ENCODE measurements at places on chromosomes 1 and 21.
A peak's percentile ranks its signal among the peaks of the same experiment; 100 is the strongest.

DNA sequence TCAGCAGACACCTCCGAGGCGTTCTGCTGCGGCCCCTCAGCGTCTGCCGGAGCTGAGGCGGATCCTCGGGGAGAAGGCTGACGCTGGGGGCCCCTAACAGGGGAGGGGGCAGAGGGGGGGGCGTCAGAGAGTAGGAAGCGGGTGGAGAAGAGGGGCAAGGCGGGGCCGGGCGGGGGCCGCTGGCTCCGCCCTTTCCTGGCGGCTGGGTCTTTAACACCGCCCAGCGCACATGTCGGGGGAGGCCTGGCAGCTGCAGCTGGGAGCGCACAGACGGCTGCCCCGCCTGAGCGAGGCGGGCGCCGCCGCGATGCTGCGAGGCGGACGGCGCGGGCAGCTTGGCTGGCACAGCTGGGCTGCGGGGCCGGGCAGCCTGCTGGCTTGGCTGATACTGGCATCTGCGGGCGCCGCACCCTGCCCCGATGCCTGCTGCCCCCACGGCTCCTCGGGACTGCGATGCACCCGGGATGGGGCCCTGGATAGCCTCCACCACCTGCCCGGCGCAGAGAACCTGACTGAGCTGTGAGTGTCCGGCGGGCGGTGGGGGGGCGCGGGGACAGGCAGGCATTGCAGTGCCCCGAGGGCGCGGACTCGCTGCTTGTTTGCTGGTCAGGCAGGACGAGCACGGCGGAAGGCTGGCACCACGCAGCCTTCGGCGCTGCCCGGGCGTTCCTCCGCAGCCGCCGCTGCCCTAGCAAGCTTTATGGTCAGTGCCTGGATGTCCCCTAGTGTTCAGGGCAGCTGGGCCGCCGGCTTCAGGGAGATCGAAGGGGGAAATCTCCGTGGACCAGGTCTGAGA is at the start of gene NTRK1:
TSS of gene NTRK1 (plus strand) at position 238 of the 796 bp plus-strand sequence. CDS start at position 308, 70 bp downstream.
- peak; percentile 55 for DNase-seq

GRCh38 chr1:172342584-172343239 is 77.8 kb upstream of the C1orf105 start:
- no peak for DNase-seq

- DNase-seq: no peak
Observed at GRCh38 chr1:236429715-236430274, 35.7 kb downstream of the EDARADD start.

GRCh38 chr1:5664081-5664768 is 328.0 kb downstream of the NPHP4 start:
- DNase-seq: no peak

- DNase-seq: peak; percentile 6
Observed at GRCh38 chr1:62175568-62176179, 19.0 kb upstream of the L1TD1 start.

DNA sequence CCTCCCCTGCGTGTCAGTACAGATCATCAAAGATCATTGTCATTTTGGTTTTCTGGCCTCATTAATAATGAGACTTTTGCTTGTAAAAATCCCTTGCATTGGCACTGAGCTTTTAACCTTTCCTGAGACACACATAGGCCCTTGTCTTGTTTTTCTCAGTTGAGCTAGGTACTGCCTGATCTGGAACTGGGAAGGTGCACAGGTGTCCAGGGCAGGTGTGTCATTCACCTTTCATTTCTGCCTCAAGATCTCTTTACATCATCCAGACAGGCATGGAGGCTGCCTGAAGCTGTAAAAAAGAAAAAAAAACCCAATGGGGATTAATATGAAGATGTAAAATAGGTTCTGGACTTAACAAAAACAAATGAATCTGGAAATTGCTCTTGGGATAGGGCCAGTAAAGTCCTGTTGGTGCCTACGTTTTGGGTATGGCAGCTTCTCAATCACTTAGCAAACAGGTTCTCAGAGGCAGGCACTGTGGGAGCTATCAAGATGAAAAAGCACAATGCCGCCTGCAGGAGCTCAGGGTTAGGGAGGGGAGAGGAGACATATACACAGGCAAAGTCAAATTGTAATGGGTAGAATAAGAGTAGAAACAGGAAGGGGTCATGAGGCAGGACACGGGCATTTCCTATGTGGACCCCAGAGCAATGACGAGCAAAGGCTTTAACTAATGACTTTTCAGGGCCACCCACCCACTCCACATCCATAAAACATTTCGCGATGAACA is 1.0 kb upstream of the KCNC4 start:
- DNase-seq: no peak

DNA sequence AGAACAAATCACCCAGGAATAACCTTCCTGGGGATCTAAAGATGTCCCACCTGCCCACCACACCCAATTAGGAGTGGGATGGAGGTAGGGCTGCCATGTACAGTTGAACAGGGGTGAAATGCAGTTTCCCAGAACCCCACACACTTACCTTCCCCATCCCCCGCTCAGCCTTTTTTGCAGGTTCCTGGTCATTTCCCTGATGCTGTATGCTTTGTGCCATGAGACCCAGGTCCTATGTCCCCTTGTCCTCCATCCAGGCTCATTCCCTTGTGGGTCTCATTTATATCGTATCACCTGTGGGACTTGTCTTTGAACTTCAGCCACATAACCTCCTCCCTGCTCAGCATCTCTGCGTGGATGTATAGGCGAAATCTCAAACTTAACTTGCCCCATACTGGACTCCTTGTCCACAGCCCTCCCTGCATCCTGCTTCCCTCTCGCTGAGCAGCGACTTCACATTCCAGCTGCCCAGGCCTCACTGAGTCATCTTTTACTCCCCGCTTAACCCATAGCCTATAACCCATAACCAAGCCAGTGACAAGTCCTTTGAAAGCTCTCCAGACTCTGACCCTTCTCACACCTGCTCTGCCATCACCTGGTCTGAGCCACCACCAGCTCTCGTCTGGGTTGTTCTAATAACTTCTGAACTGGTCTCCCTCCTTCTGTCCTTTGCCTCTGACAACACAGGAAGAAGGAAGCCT is 4.7 kb downstream of the LDLRAD2 start:
- DNase-seq: no peak

DNA sequence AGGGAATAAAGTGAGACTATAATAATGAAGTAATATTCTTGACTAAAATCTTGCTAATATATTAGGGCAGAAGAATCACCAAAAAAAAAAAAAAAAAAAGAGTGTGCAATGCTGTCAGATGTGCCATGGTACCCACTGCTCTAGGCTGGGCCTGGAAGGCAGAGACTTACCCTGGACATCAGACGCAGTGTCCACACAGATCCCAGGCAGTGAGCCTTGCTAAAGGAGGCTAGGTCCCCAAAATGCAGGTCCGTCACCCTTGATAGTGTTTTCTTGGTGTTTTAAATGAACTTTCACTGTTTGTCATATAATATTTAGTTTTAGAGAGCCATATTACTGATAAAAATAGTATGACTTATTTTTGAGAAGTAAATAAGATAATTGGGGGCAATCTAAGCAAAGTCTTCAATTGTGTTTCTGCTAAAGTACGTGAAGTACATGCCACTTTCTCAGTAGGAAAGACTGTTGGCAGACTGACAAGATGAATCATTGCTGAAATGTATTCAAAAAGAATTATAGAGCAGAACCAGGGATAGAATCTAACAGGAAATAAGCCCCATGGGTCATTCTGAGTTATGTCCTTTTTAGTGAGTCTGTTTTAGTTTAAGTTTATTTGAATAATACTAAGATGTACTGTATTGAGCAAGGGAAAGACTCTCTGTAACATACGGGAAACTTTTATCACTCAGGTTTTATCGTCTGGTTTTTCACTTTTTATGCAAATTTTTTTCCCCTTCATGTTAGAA is 74.6 kb upstream of the PDC start:
- no peak for DNase-seq

- DNase-seq: no peak
Observed at GRCh38 chr1:208203848-208204609, 40.2 kb downstream of the PLXNA2 start.

DNA sequence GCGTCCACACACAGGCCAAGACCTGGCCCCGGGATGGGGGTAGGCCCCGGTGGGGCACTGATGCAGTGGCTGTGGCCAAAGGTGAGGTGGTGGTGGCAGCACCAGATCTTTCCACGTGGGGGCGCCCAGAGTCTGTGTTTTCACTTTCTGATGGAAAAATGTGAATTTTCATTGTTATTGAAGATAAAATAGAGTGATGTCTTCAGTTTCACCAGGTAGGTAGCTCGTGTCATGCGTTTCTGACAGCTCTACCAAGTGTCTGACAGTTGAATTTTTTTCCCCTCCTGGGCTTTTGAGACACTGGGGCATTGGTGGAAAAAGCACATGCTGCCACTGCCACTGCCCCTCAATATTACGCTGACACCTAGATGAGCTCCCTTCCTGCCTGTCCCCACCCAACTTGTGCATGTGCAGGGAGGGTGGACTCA is 40.0 kb upstream of the MAGOH start:
- DNase-seq: peak; percentile 75

DNA sequence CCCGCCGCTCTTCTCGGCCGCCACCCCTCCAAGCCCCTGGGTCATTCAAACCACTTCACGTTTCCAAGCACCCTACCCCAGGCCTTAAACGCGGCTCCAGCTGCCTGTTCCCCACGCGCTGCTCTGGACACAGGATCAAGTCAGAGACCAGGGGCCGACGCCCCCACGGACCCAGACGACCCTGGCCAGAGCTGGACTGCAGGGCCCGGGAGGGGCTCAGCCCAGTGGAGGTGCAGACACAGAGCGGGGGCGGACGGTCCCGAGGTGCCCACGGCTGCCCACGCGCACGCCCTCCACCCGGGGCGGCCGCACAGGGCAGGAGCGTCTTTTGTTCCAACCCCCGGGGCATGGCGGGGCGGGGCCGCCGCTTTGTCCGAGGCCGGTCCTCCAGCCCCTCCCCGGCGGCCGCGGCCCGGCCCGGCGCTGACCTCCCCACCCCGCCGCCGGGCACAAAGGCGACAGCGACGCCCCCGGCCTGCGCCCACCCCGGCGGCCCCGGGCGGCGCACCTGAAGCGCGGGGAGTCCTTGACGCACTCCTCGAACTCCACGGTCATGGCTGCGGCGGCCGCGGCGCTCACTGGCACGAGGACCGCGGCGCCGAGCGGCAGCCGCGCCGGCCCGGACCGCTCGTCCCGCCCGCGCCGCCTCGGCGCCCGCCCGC is 338 bp downstream of the ACAP3 start:
- DNase-seq: no peak

- DNase-seq: no peak
Observed at GRCh38 chr21:38995071-38995669, 188.1 kb downstream of the PSMG1 start.

- no peak for DNase-seq
Observed at GRCh38 chr1:119784191-119784781, 15.6 kb upstream of the HMGCS2 start.

- no peak for DNase-seq
Observed at GRCh38 chr21:42855937-42856335, 23.4 kb downstream of the WDR4 start.

DNA sequence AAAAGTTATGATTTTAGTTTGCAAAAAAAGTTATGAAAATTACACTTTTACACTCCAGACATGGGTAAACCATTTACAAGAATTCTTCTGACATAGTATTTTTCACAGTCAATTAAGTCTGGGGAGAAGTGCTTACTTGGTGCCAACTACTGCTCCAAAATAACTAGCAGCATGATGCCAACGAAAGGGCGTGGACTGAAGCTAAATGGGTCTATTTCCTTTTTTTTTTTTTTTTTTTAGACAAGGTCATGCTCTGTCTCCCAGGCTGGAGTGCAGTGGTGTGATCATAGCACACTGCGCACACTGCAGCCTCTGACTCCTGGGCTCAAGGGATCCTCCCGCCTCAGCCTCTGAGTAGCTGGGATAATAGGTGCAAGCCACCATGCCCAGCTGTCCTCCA is 43.2 kb downstream of the FMO4 start:
- DNase-seq: no peak

- DNase-seq: no peak
Observed at GRCh38 chr1:48777219-48777895, 666 bp upstream of the BEND5 start.

DNA sequence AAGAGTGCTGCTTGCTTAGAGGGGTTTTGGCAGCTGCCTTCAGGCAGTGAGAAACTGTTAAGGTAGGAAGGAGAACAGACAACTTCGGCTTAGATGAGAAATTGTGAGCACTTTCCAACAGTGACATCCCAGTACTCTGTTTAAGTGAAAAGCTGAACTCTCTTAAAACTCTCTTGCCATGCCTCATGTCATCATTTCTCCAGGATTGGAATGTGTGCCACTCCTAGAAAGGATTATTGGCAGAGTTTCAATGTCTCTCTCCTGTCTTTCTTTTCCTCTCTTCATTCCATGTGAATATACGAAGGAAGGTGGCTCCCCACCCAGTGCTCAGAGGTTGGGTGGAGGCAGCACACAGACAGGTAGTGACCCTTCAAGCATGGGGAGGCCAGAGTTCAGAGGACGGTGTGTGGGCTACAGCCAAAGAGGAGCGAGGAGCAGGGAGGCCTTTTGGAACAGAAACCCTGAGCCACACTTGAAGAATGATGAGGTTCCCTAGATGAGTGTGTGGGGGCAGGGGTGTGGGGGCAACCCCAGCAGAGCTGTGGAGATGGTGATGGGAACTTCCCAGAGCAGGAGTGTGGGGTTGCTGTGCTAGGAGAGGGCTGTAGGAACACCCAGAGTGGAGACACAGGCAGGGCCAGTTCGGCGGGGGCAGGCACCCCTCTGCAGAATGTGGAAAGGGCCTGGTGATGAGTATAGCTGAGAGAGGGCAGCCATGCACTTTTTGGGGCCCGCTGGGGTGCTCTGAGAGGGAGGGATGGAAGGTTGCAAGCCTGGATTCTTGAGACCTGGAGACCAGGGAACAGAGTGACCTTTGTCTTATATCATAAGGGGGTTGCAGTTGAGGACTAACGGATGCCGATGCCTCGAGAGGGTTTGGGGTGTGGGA is 58.8 kb downstream of the GALNT2 start:
- no peak for DNase-seq

GRCh38 chr1:96845464-96845863 is 123.9 kb downstream of the PTBP2 start:
- DNase-seq: peak; percentile 4

GRCh38 chr1:94092210-94092613 is 28.7 kb downstream of the ABCA4 start:
- no peak for DNase-seq

- DNase-seq: no peak
Observed at GRCh38 chr1:10117865-10118264, 85.1 kb downstream of the UBE4B start.

- no peak for DNase-seq
Observed at GRCh38 chr1:59952065-59952464, 25.5 kb upstream of the CYP2J2 start.
